ENCODE measurements at places on chromosomes 12 and 14.
A peak's percentile ranks its signal among the peaks of the same experiment; 100 is the strongest.

- DNase-seq: no peak
Measured at GRCh38 chr12:66697404-66697803, 18.5 kb upstream of the GRIP1 start.

GRCh38 chr12:130873106-130873795 lies 1.4 kb downstream of the RAN start:
- DNase-seq: no peak

DNA sequence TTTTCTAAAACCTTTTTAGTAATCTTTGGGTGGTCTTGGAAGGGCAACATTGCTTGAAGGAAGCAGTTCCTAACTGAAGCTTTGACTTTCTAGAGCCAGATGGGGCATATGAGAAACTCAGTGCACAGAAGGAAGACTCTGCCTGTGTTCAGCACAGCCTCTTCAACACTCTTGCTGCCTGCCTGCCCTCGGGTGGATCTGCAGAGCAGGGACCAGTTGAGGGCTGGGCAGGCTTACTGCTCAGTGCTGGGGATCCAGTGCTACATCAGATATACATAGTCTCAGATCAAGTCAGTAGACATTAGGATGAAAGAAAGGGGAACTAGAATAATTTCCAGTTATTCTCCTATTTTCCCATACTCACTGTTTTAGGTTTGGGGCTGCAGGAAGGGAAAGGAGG lies 29.5 kb upstream of the TMX1 start:
- DNase-seq: no peak

GRCh38 chr14:73252491-73253322 lies 15.4 kb downstream of the PAPLN start:
- no peak for DNase-seq

- no peak for DNase-seq
Measured at GRCh38 chr12:92619026-92619425, 83.8 kb upstream of the PLEKHG7 start.

GRCh38 chr12:43884683-43885410 lies 49.0 kb downstream of the TMEM117 start:
- peak; percentile 14 for DNase-seq

DNA sequence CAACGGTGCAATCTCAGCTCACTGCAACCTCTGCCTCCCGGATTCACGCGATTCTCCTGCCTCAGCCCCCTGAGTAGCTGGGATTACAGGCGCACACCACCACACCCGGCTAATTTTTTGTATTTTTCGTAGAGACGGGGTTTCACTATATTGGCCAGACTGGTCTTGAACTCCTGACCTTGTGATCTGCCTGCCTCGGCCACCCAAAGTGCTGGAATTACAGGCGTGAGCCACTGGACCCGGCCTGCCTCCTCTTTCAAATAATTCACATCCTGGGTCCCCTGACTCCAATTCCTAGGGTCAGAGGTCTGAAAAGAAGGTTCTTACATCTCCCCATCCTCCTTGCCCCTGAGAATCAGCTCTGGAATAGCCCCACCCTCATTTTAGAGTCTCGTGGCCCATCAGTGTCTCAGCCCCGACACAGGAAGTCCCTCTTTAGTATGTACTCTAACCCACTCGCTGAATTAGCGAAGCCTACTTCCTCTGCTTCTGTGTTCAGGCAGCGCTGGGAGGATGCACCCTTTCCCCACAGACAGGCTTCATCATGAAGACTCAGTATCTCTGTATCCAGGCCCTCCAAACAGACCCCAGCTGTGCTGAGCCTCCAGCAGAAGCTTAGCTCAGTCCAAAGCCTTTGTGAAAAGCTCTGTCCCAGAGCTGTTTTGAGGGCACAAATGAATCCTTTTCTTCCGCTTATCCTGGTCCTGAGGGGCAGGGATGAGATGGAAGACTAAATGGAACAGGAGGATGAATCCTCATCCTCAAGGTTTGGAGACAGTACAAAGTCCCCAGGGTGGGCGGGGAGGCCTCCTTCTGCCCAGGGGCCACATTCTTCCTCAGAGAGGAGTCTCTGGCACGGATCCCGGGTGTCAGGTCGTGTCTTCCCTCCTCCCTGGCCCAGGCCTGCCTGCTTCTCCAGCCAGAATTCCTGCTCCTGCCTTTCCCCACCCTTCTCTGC lies 3.5 kb downstream of the LPAR5 start:
- DNase-seq: peak; percentile 20

- DNase-seq: no peak
Measured at GRCh38 chr14:96727073-96727472, 70.1 kb upstream of the VRK1 start.

DNA sequence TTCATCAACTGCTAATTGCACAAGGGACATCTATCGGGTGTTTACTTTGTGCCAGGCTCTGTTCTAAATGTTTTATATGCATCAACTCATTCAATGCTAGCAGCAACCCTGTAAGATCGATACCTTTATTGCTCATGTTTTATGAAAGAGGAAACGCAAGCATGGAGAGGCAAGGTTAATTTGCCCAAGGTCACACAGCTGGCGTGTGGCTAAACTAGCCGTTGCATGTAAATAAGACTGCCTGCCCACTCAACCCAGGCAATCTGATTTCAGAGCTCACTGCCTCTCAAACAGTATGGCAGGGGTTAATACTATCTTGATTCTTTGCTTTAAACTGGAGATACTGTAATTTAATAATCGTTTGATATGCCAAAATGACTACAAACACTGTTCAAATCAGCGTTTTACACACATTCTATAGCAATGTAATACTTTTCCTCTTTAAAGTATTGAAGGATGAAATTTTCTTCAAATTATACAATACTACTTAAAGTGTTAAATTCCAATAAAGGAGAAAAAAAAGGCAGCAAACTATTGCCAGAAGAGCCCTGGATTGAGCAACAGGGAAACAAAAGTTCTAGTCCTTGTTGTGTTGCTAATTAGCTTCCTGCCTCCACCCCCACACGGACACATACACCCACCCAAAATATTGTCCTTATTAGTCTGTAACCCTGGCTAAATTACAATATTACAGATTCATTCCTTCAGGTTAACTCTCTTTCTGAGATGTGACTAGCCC lies 39.1 kb upstream of the DHRS7 start:
- peak; percentile 55 for DNase-seq

Data from retina (tissue), 1 donor.